NCI-H510A treated with DMSO at 0.1 percent for 48 hours (cell line): ENCODE measurements at places on chromosomes 3 and 15.

DNA sequence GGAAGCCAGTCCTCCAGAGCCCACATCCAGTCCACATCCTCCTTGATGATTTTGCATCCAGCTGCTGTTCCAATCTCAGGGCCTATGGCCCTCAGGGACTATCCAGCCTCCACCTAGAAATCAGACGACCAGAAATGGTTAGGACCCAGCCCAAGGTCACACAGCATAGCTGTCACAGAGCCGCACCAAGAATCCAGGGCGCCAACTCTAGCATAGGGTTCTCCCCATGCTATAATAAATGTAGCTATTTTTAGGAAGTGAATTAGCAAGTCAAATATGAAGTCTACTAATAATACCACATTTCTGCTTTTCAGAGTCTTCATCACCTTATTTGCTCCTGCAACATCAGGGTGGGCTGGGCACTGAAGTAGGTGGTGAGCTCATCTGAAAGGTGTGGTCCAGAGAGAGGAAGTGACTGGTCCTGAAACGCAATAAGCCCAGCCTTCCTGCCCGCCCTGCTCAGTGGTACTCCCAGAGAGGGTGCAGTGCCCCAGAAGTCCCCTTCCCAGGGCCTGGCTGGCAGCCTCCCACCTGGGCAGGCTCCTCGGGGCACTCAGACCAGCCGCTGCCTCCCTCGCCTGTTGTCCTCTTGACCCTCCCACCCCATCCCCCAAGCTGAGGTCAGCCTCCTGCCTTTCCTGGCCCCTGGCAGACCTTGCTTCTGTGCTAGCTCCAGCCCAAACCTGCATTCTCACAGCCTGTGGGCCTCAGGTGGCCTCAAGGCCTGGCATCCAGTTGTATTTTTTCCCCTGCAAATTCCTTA lies 17.6 kb upstream of the CYP11A1 start:
- peak; percentile 5 for DNase-seq

DNA sequence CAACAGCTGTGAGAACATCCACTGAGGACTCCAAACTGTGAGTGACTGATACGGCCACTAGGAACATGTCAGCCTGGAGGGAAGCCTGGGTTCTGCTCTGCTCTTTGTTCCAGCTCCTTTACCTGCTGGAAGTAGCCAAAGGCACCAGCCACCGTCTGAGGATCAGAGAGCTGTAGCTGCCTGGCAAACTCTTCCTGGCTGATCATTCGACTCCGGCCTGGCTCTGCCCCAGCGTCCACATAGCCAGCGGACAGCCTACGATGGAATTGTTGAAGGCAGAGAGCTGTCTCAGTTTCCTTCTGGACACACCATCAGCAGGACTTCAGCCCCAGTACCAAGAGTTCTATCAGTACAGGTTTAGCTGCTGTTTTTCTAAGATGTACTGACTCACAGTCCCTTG lies 5.7 kb downstream of the LPCAT4 start:
- no peak for DNase-seq

DNA sequence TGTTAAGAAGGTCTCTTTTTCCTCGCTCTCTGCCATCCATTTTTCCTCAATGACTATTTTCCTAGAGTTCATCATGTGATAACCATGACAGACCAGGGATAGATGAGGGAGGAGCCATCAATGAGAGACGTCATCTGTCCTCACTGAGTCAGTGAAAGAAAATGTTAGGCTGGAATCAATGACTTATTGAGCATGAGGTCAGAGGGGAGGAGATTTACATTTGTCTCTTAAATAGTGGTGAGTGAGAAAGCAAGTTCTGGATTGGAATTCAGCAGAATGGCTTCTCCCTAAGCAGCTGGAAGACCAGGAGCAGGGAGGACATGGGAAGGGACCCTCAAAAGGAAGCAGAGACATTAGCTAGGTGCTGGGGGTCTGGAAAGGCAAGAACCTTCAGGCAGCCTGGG lies 28.2 kb upstream of the USP3 start:
- no peak for DNase-seq

DNA sequence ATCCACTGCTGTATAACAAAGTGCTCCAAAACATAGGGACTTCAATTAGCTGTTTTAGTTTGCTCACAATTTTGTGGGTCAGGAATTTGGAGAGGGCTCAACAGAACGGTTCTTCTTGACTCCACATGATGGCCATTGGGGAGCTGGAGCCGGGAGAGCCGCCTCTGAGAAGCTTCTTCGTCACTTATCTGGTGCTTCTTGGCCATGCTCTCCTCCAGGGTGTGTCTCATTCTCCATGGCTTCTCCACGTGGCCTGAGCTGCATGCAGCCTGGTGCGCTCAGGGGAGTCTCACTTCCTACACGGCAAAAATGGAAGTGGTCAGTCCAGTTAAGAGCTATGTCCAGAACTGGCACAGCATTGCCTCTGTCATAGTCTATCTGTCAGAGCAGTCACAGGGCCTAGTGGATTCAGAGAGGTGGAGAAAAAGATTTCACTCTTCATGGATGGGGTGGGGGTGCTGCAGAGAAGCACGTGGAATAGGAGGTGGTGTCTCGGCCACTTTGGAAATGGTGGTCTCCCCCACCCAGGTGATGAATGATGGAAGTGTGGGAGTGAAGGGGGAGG lies 26.3 kb upstream of the PRR23E start:
- no peak for DNase-seq

- DNase-seq: no peak
Observed at GRCh38 chr3:104916971-104917370, 449.7 kb upstream of the ALCAM start.

GRCh38 chr15:75672646-75673425 lies 25.1 kb downstream of the SNX33 start:
- no peak for DNase-seq

DNA sequence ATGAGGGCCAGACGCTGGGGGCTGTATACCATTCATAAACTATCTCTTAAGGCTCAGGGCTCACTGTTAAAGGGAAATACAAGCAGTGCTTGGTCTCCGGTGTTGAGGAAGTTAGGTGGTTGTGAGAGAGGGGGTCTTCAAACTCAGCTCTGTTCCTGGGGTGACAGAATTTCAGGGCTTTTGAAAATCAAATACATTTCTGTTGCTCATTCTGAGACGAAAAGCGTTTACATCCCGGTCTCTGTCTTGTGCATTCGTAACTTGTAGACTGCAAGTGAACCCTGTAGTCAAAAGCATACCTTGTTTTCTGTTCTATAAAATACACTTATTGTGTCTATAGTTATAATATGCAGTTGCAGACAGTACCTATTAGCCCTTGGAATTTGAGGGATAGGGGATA lies 1.7 kb downstream of the SLCO3A1 start:
- no peak for DNase-seq

DNA sequence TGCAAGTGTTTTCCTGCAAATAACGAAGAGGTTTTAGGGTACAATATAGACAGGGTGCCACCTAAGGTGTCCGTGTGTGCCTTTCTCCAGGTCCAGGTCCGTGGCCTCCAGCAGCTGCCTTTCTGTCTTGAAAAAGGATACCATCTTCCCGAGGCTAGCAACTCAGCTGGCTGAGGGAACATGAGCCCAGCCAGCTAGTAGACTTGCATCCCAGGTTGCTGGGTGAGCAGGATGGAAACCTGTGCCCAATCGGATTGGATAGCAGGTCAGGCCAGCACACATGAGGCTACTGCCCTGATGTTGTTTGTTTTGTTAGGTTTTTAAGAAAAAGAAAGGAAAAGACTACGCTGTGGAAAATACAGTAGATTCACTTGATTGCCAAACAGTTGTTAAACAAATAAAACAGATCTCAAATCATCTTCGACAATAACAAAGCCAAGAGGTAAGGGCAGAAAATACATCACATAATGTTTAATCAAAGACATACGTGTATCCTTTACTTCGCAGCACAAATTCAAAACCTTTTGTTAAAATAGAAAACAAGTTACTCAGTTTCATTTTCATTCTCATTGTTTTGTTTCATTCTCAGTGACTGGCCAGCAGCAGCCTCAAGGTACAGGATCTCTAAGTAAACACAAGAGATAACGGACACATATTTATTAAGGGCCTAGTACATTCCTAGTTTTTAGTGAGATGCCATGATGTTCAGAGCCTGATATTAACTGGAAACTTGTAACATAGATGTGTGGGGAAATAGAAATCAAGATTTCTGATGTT lies 661.2 kb upstream of the NR2F2 start:
- no peak for DNase-seq

DNA sequence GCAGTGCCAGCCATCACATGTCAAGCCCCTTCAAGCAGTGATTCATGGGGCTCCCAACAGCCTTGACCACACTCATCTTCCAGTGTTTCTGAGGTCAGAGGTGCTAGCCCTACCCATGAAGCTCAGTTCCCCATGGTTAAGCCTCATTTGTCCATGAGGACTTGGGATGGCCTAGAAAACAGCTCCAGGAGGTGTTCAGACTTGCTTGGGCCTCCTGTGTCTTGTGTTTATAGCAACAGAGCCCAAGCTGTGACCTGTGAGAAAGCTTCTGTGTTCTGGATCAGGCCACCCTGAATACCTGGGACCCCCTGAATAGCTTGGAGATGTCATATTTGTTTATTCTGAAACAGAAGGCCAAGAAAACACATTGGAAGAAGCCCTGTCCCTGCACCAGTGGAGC lies 36.7 kb downstream of the LARP6 start:
- DNase-seq: no peak

DNA sequence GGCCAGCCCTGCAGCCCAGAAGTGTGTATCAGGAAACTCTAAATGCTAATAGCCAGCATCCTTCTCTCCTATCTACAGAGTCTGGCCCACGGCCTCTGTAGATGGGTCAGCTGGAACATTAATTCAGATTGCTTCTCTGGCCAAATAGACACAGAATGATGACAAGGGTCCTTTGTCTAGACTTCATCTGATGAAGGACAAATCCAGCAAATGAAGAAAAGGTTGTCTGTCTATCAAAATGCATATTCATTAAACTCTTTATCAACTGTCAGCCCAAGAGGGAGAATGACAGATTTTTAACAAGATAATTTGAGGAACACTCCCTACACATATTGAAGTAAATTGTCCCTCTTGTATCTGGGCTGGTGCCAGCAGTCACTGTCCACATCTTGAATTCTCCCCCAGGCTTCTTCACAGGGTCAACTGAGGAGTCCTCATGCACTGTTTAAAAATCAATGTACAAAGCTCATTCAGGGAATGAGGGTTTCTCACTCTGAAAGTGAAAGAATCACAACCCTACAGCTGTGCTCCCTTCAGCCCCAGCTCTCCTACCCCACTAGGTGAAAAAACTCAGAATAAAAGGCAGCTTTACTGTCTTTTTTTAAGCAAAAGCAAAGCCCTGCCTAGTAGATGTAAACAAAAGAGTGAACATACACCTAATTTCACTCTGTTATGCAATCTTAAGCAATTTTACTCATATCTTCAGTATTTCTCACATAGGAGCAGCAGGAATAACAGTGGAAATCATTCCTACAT lies 507.7 kb downstream of the IGSF11 start:
- DNase-seq: no peak

- no peak for DNase-seq
Observed at GRCh38 chr3:63910891-63911290, 1.3 kb downstream of the SCAANT1 start.

- no peak for DNase-seq
Observed at GRCh38 chr3:151579571-151580270, 118.9 kb upstream of the IGSF10 start.
